NCI-H82 (cell line): ENCODE measurements at places on chromosomes 5 and 9.

DNA sequence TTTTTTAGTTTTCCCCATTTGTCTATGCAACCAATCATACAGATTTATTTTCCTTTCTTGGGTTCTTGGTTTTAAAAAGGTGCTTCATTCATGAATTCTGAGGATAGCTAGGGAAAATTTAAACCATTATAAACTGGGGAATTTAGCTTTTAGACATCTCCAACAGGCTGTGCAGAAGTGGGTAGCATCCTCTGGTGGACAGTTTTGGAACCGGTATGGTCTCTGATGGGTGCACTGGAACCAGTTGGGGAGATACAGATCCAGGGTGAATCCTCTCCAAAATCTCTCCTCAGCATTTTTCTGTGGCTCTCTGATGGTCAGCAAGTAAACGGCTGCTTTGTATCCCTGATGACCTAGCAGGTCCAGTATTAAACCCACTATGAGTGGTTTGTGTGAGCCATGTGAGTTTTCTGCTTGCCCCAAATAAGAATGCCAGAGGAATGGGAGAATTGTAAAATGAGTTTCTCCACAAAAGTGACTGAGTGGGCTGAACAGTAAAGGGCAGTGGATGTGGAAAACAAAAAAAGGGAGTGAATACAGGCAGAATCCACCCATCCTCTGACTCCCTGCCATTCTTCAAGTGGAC lies 9.1 kb upstream of the DNAJC25 start:
- peak; percentile 48 for DNase-seq

- no peak for DNase-seq
Observed at GRCh38 chr9:14424983-14425382, 111.0 kb upstream of the NFIB start.

DNA sequence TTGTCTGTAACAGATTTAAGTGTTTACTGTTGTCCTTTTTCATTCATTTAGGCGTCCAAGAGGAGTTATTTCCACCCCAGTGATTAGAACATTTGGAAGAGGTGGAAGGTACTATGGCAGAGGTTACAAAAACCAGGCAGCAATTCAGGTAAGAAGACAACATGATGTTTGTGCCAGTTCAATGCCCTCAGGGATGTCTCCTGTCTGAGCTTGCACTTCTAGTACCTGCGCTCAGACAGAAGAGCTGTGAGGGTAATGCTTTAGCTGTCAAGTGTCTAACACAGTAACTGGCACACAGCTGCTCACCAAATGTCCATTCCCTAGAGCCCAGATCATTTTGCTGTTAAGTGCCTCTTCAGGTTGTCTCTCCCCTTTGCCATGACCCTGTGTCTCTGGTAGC lies 14.2 kb upstream of the PHF2 start:
- DNase-seq = no peak

- DNase-seq = peak; percentile 33
Observed at GRCh38 chr9:35501946-35502345, 12.0 kb downstream of the RUSC2 start.

DNA sequence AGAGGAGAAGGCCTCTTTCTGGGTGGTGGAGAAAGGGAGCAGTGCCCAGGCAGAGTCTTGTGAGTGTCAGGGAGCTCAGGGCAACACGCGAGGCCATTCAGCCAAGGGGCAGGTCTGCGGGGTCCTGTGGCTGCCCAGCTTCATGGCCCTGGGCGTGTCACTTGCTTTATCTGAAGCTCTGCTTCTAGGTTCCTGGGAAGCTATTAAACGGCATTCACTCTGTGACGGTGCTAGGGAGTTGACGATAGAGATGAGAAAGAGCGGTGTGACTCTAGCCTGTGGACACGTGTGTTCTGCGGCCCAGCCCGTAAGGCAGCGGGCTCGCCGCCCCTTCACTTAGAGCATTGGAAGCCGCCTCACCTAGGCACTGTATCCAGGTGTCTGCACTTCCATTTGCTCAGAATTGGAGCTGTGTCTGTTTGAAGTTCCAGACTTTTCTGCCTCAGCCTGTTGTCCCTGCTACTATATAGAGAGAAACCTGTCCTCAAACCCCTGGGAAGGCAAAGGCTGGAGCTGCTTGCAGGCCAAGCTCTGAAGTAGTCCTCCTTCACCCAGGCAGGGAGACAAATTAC lies 88.3 kb downstream of the PHF2 start:
- no peak for DNase-seq

- DNase-seq = no peak
Observed at GRCh38 chr9:132988244-132989013, 9.9 kb downstream of the GFI1B start.

DNA sequence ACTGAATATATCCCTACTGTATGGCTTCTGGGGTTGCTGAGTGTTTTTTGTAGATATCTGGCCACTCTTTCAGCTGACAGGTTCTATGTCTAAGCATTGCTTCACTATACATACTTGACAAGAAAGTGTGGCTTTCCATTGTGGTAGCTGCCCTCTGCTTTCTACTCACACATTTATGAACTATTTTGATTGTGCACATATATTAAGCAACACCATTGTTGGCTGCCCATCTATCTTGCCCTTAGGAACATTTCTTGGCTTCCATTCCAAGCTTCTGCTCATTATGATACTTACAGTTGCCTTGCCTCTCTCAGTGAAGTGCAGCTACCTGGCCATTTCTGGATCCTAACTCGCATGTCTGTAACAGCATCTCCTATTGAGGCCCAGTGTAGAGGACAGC lies 153.6 kb upstream of the MOCS2 start:
- no peak for DNase-seq

DNA sequence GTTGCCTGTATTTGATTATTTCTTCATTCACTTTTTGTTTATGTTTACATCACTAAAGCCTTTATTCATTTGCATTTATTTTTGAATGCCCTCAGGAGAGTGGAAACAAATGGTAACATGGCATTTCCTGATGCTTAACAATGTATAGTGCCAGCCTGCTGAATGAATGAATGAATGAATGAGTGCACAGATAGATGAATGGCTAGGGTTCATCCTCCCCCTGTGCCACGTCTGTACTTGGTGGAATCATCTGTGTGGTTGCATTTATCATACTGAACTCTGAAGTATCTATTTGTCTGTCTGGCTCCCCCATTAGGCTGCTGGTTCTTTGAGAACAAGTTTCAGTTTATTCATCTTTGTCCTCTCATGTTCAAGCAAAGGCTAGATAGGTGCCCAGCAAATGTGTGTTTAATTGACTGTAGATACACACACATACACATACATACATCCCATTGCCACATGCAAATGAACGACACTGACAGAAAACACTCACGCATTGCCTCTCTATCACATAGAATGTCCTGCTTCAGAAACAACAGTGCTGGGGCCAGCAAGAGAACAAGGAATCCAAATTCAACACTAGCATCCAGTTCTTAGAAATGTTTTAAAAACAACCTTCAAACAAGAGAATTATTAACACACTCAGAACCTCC lies 150.4 kb downstream of the PAPPA start:
- no peak for DNase-seq

GRCh38 chr9:123299558-123300126 lies 31.3 kb upstream of the STRBP start:
- DNase-seq = peak; percentile 57

GRCh38 chr9:5425006-5425628 lies 12.6 kb downstream of the PLGRKT start:
- peak; percentile 52 for DNase-seq

GRCh38 chr5:44862808-44863207 lies 54.1 kb downstream of the MRPS30 start:
- peak; percentile 76 for DNase-seq

DNA sequence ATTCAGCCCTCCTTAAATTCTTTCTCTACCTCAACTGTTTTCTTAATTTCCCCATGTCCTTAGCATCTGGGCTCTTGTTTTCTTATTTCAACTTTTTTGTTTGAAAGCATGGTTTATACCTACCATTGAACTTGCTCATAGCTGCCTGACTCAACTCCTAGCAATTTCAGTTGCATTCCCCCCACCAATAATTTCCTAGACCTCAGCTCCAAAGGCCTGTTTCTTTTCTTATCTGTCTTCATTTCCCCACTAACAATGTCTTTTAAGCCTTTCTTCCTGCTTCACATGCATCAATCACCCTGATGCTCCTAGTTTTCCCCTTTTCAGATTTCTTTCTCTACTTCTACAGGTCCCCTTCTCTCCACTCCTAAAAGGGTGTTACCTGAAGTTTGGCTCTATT lies 129.7 kb upstream of the PDE4D start:
- DNase-seq = no peak

DNA sequence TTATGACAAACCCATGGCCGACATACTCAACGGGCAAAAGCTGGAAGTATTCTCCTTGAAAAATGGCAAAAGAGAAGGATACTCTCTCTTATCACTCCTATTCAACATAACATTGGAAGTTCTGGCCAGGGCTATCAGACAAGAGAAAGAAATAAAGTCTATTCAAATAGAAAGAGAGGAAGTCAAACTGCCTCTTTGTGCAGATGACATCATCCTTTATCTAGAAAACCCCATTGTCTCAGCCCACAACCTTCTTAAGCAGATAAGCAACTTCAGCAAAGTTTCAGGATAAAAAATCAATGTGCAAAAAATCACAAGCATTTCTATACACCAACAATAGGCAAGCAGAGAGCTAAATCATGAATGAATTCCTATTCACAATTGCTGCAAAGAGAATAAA lies 1799.9 kb upstream of the ACO1 start:
- no peak for DNase-seq
